ENCODE measurements at places on chromosomes 1 and 21.
A peak's percentile ranks its signal among the peaks of the same experiment; 100 is the strongest.

DNA sequence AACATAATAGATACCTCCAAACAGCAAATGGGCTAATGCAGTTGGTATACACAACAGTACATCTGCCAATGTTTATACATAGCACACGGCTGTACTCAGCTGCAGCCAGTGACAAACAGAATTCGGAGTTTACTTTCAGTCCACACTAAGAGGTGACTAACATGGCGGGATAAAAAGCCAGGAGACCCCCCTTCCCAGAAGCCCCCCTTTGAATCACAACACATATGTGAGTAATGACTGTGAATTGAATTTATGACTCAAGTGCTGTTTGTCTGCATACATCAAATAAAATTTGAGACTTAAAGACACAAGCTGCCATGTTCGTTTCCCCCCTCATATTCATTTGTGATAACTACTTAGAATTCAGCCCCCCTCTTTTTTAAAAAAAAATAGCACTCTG lies 113.2 kb downstream of the RUNX1 start:
- DNase-seq = no peak

- DNase-seq = no peak
Measured at GRCh38 chr1:31072304-31072746, 6.8 kb upstream of the PUM1 start.

GRCh38 chr1:228307218-228308023 lies 99.2 kb downstream of the TRIM11 start:
- DNase-seq = no peak

DNA sequence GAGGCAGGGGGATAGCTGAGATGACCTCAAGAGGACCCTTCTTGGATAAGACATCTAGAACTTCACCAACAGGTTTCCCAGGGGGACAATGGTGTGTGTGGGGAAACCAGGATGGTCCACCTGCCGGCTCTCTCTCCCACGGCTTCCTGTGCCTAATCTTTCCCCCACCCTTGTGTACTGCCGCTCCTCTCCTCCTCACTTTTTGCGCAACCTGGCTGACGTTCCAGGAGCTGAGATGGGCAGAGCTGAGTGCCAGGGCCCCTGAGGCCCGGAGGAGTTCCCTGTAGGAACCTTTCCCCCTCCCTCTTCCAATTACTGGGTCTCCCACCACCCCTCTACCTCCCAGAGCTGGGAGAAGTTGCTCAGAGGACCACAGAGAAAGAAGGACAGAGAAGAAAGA lies 6.9 kb downstream of the SLC26A9 start:
- DNase-seq = no peak

DNA sequence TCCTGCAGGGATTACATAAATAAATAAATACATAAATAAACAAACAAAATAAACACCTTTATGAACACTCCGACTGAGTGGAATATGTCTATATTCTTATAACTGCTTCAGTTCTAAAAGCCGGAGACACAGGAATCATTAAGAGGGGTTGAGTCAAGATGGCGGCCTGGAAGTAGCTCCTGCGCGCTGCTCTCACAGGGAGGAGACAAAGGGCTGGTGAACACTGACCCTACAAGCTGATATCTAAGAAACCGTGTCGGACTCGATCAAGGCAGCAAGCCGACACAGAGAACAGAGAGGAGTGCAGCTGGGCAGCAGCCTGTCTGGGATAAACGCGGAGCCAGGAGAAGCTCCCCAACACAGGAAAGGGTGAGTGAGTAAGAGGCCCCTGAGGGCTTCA lies 1098.6 kb upstream of the NCAM2 start:
- no peak for DNase-seq

GRCh38 chr1:91881280-91881679 lies 4.7 kb downstream of the TGFBR3 start:
- DNase-seq = no peak

GRCh38 chr1:23402286-23403037 lies 22.1 kb downstream of the TCEA3 start:
- DNase-seq = no peak

- no peak for DNase-seq
Measured at GRCh38 chr21:33854604-33855003, 61.0 kb downstream of the ATP5PO start.

GRCh38 chr1:82215056-82215852 lies 414.5 kb downstream of the ADGRL2 start:
- DNase-seq = no peak

DNA sequence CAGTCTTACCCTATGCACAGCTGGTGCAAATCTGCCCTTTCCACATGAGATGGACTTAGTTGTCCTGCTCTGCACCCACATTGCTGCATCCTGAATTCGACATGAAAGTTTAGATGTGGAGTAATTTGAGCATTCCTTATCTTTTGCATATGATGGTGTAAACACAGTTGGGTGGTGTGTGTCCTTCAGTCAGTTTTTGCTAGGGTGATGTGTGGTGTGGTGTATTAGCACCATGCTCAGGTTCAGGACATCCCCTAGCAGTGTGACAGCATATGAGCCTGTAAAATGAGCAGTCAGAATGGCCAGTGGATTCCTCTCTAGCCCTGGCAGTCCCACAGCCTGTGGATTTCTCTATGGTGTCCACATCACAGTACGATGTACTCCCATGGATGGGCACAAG lies 42.6 kb upstream of the CD101 start:
- no peak for DNase-seq

- no peak for DNase-seq
Measured at GRCh38 chr1:43448955-43449707, 4.6 kb downstream of the HYI start.

DNA sequence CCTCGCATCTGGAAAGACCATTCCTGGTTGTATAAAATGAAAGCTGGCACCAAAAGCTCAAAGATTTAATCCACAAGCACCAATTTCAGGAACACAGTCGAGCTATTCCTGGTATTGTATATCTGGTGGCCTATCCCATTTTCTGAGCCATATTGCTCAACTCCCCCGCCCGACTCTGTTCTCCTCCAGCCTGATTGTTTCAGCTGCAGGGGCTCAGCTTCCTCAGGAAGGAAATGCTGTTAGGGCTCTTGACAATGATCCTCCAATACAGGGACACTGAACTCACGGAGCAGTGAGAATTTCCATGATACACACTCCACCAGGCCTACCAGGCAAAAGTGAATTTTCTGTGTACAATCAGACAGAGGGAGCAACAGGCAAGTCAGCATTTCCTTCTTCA lies 16.9 kb upstream of the TDRD10 start:
- DNase-seq = no peak

DNA sequence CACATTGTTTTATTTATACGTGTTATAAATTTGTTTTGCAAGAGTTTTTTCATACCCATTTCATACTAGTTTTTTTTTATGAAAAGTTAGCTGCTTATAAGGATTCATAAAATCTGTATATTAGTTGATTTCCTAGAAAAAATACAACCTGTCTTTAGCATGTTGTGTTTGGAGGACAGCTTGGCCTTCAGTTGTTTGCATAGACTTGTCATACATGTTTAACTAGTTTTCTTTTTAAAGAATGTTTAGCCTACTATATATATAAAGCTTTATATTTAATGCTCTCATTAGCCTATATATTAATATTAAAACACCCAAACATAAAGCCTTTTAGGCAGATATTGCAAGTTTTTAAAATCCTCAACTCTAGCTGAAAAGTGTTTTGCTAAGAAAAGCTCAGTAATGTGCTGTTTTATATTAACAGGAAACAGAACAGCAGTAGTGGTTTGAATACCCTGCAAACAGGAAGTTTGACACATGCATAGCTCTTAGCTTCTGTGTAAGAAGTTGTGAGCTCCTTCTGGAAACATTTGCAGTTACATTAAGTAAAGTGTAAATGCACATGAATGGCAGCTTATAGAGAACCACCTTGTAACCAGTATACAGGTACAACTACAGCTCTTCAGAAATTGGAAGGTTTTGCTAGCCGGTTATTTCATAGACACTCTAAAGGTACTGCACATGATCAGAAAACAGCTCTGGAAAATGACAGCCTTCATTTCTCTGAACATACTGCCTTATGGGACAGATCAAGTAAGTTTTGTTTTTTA lies at the start of gene PRKACB:
Gene PRKACB, plus strand, starts transcription at position 476 of the 770 bp plus-strand sequence. Its CDS starts 91 bp downstream, at position 567.
- no peak for DNase-seq

GRCh38 chr21:37562920-37563640 lies 196.5 kb downstream of the DYRK1A start:
- DNase-seq = no peak

- no peak for DNase-seq
Measured at GRCh38 chr1:87464022-87464490, 135.4 kb downstream of the LMO4 start.

- no peak for DNase-seq
Measured at GRCh38 chr1:224430511-224431113, 4.0 kb downstream of the WDR26 start.

GRCh38 chr1:72023063-72023930 lies 259.0 kb downstream of the NEGR1 start:
- DNase-seq = no peak

DNA sequence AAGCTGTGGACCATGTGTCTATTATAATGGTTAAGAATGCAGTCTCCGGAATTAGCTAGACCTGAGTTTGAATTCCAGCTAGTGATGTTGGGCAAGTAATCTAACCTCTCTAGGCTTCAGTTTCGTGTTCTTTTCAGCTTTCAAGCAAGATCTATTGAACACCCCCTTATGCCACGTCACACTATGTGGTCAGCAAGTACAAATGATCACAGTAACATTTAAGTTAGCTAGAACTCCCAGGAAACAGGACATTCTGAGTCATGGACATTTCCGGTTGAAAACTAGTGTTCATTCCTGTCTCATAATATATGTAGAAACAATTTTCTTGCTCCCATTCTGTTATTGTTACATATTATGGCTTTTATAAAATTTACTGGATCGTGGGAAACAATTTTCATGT lies 34.0 kb upstream of the NHLH2 start:
- DNase-seq = no peak

- no peak for DNase-seq
Measured at GRCh38 chr1:198560161-198560560, 19.7 kb upstream of the ATP6V1G3 start.

DNA sequence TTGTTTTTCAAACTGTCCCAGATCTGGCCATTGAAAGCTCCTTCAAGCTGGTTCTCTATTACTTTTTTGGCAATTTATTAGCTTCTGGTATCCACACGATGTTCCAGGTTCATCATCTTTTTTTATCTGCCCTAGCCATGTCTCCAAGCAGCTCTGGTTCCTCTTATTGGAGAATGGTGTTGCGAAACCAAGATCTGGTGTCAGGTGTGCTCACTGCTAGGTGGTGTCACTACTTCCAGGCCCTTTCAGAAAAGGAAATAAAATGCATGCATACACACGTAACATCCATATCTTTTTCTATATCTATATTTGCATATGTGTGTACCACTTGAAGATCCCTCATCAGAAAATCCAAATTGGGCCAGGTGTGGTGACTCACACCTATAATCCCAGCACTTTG lies 53.3 kb downstream of the GATAD2B start:
- DNase-seq = no peak

DNA sequence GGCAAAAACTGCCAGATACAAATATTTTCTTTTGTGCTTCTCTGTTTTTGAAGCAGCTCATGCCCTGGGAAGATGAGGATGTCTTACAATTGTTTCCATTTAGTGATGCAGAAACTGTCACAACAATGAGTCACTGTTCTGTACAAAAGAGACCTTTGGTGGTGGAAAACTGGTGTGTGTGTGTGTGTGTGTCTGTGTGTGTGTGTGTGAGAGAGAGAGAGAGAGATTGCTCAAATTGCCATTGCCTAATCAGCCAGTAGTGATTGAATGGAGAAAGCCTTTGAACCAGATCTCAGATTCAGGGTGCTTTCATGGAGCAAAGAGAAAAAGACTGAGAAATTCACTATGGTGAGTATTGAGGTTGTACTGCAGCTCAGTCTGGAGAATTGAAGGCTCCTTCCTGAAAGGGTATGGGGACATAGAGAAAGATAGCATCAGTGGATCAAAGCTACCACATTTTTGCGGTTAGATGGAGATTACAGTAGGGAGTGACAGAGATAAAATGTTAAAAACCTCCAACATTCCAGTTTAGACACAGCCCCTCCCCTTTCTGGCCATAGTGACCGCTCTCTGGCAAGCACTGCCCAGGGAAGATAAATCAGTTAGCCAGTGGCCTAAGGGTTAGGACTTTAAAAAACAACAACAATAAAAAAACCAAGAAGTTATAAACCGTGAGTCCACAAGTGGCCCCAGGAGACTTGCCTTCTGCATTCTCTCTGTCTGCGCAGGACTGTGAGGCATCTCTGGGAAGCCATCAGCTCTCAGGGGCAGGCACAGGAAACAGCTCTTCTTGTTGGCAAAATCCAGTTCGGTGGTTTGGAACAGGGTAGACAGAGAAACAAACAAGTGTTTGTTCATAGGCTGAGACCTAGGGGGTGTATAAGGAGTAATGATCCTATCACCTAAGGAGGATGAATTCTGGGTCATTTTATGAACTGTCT lies 406.5 kb downstream of the DUSP10 start:
- DNase-seq = no peak

GRCh38 chr1:151047591-151047924 lies at the start of gene C1orf56:
Gene C1orf56 (plus strand): TSS chr1:151047751. CDS start chr1:151047848, 97 bp downstream.
- peak; percentile 63 for DNase-seq

DNA sequence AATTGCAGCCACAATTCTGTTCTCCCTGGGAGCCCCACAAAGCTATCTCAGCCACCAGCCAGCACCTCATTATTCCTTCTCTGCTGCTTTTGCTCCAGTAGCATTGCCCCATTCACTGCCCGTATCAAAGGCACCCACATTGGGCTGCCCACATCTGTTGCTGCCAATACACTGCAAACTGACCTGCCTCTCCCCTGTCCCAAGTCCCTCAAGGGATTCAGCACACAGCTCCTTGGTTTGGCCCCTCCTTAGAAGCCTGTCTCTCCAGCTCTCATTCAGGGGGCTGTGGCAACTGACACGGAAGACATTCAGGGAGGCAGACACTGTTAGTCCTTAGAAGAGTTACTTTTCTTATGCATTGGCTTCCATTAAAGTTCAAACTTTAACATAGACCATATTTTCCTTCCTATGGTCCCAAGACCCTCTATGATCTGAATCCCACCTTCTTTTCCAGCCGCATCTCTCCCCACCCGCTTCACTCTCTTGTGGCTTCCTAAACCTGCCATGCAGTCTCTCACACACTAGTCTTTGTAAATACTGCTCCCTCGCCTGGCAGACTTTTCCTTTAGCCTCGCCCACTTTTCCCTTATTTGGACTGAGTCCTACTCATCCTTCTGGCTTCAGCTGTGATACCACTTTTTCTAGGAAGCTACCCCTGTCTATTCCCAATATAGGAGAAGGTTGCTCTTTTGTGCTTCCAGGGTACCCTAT lies 19.3 kb upstream of the KLHDC8A start:
- DNase-seq = no peak

GRCh38 chr21:28636752-28637691 lies 355.7 kb downstream of the LTN1 start:
- no peak for DNase-seq

- DNase-seq = no peak
Measured at GRCh38 chr1:108865316-108865910, 8.5 kb upstream of the AKNAD1 start.

DNA sequence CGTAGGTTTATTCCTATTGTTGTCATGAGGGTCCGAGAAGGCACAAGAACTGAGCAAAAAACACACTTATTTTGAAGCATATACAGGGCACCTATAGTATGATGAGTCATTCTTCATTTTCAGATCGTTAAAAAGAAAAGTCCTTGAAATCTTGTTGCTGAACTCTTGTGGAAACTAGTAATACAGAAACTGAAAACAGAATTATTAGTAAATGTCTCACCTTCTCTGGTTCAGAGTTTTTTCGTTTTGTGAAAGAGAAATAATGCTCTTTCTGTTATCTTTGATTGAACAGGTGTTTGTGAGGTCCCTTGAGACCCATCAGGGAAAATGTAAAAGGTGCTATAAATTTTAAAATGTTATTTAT lies 102.0 kb upstream of the COA6 start:
- DNase-seq = no peak

GRCh38 chr1:30778154-30778978 lies 20.8 kb upstream of the LAPTM5 start:
- DNase-seq = no peak

GRCh38 chr1:216306830-216307229 lies 116.4 kb downstream of the USH2A start:
- no peak for DNase-seq

All from C1 segment of cervical spinal cord (tissue), 14 donors.